ENCODE measurements at places on chromosomes 3 and 15.

DNA sequence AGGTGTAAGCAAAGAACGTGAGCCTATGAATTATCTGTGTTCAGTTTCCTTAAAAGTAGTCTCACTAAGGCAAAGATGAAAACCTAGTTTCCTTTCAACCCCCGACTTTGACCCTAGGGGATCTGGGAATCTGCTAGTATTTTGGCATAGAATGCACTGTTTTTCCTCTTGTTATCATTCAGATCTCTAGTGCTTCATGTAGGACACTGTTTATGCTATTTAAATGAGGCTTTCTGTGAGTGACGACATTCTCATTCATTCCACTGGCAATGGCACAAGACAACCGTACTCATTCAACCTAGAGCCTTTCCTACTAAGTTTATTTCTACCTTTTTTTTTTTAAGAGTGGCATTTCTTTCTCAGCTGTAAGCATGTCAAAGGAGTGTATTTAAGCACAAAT is 67.0 kb downstream of the CHAC1 start:
- DNase-seq = no peak

DNA sequence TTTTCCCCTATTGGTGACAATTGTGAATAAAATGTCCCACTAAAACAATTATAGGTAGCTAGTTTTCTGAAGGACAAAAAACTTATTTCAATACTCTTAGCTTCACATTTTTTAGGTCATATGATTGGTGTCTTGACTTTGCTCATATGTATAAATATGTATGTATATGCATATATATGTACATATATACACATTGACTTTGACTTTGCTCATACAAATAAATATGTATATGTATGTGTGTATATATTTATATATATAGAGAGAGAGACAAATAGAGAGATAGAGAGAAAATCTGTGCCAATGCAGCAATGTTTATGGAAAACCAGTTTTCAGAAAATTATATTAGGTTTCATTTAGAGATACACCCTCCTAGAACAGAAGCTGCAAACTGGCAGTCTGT is 5.7 kb downstream of the MDFIC2 start:
- DNase-seq = no peak

DNA sequence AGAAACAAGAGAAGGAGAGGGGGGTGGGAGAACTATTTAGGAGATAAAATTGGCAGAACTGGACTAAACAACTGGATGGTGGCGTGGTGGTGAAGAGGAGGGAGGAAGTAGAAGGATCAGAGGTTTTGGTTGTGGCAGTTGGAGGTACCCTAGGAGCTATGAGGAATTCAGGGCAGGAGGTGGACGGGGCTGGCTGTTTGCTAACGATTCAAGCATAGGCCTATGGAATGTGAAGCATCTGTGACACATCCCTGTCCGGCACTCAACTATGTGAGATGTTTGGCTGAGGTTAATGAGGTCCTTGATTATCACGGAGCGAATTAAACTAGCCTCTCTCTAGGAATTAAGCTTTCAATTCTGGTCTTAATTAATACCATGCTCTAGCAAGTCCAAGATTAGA is 13.5 kb downstream of the TARS3 start:
- DNase-seq = peak; percentile 8

- peak; percentile 72 for DNase-seq
These were observed 139.1 kb upstream of the RAD18 start for GRCh38 chr3:9102240-9102981.

- no peak for DNase-seq
These were observed 123.7 kb upstream of the IGSF10 start for GRCh38 chr3:151584566-151584965.

DNA sequence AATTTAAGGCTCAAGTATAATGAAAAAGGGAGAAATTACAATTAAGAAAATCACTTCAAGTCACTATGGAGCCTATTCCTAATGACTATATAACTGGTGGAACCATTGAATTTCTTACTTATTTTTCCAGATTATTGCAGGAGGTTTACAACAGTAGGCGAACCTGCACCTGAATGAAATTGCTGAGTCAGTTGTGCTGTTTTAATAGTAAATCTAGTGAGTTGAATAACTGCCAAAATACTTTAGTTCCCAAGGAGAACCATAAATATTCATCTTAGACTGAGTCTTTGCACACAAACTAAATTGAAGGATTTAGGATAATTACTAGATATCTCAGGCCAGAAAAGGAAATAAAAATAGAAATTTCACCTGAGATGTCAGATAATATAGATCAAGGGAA is 1052.8 kb downstream of the NAALADL2 start:
- no peak for DNase-seq

DNA sequence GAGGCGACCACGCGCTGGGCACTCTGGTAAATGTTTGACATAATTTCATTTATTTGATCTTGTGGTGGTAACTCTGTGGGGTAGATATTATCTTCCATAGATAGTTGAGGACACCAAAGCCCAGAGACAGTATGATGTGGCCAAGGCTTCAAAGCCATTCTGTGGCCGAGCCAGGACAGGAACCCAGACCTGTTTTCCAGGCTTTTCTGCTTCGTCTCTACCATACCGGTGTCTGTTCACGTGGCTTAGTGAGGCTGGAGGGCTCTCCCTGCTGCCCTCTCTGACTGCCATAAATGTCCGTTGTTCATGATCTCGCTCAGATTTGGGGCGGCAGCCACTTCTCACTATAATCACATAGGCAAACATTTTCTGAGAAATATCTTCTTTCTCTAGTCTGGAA is 134.7 kb downstream of the PEX5L start:
- DNase-seq = no peak

DNA sequence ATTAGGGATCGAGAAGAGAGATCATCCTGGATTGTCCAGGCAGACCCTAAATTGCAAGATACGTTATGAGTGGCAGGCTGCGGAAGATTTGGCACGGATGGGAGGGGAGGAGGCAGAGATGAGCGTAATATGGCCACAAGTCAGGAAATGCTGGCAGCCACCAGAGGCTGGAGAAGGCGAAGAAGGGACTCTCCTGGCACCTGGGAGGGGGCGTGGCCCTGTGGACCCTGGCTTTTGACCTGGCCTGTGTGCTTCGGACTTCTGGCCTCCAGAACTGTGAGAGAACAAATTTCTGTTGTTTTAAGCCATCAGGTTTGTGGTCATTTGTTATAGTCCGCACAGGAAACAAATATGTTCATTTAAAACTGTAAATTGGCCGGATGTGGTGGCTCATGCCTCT is 31.9 kb upstream of the IGF1R start:
- no peak for DNase-seq

- DNase-seq = peak; percentile 26
These were observed 602.3 kb upstream of the SUCLG2 start for GRCh38 chr3:68256635-68257223.

GRCh38 chr3:44117239-44117638 is 124.4 kb upstream of the TOPAZ1 start:
- peak; percentile 62 for DNase-seq

GRCh38 chr15:81281766-81282605 is 42.0 kb downstream of the STARD5 start:
- DNase-seq = no peak

DNA sequence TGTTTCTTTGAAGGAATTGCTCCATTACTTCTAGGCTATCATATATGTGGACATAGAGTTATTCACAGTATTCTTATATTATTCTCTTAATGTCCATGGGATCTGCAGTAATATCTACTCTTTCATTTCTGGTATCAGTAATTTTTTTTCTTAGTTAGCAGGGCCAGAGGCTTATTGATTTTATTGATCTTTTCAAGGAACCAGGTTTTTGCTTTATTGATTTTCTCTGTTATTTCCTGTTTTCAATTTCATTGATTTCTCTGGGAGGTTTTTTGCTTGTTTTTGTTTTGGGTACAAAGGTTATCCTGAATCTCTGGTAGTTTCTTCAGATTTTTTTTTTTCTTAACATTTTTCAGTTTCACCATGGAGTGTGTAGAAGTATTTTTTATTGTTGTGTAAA is 60.1 kb upstream of the AP4E1 start:
- no peak for DNase-seq

DNA sequence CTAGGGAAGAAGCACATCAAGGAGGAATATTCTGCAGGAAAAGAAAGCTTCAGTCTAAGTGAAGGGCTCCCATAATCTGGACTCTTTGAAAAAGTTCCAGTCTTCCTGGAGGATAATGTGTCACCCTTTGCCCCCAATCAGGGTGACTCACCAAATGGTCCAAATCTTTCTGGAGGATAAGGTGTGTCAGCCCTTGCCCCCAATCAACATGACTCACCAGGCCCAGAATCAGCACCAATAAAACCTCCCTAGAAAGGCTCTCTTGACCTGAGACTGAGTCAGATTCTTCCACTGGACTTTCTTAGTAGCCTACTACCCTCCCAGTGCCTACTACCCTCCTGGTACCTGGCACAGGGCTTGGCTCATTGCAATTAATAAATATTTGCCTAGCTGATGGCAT is 9.5 kb upstream of the ARL14 start:
- DNase-seq = no peak

DNA sequence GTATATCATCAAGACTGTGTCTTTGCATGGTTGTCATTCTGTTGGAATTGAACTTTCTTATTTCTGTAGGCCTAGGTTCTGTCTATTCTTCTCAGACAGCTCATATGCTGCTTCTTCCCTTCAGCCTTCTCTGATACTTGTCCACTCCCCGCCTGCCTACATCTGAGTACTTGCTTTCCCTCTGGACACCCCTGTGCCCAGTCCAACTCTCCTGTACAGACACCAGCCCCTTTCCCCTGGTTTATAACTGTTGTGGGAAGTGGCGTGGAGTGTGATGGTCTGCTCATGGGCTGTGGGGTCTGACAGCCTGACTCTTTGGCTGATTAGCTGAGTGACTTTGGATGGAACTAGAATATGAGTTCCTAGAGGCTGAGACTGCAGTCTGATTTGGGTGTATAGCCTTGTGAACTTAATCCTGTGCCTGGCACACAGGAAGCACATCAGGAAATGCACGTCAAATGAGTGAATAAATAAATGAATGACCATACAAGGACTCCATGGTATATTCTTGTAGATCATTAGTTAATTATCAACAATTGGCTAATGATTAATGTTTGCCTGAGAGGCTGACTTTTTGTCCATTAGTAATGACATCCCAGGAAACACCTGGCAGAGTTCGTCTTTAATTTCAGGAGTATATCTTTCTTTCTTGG is 11.8 kb downstream of the CACNA1D start:
- no peak for DNase-seq

DNA sequence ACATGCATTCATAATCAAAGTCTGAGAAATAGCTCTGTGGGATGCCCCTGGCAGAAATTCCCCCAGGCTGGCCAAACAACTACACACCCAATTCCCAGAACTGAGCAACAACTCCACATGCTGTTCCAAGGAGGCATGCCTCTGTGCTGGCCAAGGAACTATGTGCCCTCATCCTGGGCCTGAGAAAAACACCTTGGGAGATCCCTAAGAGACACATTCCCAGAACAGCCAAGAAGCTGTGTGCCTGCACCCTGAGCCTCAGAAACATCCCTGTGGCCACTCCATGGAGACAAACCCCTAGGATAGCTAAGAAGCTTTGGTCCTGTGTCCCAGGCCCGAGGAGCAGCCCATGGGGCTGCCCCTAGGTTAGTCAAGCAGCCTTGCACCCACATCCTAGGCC is 92.3 kb upstream of the MME start:
- no peak for DNase-seq

GRCh38 chr15:85313339-85313738 is 67.1 kb upstream of the AKAP13 start:
- no peak for DNase-seq

DNA sequence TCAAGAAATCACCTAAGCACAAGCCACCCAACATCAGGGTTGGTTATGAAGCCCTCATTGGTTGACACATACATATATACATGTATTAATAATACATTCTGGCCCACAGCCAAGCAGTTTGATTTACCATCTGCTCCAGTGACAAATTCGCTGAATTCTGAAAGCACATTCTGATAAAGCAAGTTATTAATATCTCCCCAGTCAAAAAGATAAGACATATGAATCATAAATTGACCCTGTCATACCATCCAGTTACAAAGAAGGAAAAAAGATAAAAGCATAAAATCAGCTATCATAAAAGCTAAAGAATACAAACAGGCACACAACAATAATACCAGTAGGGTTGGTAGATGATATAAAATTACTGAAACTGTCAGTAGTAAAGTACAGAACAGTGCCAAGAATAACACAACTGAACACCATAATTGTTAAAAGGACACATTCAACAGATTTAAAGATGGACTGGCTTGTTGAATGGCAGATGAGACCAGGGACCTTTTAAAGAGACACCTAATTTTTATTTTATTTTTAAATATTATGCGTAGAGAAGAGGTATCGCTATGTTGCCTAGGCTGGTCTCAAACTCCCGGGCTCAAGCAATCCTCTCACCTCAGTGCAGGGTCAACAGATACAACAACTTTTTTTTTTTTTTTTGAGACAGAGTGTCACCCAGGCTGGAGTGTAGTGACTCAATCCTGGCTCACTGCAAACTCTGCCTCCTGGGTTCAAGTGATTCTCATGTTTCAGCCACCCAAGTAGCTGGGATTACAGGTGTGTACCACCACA is 7.7 kb downstream of the SNX4 start:
- no peak for DNase-seq

GRCh38 chr3:13705702-13706280 is 156.9 kb downstream of the FBLN2 start:
- no peak for DNase-seq

DNA sequence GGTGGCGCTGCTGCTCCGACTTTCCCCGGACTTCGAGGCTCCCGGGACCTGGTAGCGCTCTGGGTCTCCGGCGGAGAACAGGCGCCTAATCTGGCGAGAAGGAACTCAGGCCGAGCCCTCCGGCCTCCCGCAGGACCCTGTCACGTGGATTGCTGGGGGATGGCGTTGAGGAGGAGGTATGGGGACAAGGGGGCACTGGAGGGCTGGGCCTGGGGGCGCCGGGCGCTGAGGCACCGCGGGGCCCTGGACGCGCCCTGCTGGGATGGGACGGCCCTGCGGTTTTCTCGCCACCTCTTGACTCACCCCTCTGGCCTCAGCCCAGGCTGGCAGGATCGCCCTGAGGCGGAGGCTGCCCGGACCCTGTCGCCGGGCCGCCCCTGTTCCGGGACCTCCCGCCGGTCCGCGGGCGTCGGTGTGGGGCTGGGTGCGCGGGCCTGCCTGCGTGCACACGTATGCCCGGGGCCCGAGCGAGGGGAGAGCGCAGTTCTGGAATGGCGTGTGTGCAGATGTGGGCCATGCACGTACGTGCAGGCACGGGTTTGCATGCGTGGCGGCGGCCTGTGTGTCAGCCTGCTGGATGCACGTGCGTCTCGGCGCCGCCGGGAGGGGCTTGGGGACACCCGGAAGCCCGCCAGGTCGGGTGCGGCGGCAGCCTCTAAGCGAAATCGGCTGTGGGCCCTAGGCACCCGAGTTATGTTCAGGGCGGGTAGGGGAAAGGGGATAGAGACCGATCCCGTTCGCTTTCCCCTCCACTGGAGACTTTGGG is 752 bp downstream of the C15orf39 start:
- DNase-seq = peak; percentile 62

All from iPS-NIHi11 (cell line).